Fibroblast of the aortic adventitia (primary cell): ENCODE measurements at places on chromosomes 2 and 18. TPM values are rescaled to one million over a fixed set of nuclear protein-coding genes. Genes with fewer than 3 reads are reported as not detected.

Gene FAM110C
- not detected in 2 replicates for total RNA-seq

Gene ASB18
- not detected in 2 replicates for total RNA-seq

Gene POTEJ
- not detected in 2 replicates for total RNA-seq

Gene SLC9A4
- not detected in 2 replicates for total RNA-seq

Gene ARMC9
- total RNA-seq, result 94.4 and 97.4 TPM in 2 replicates

Gene SH3YL1
- total RNA-seq, result 51.2 and 123 TPM in 2 replicates

Gene MREG
- total RNA-seq, result 2.2 and 2.8 TPM in 2 replicates

Gene EDAR
- not detected in 2 replicates for total RNA-seq

Gene OSGEPL1
- total RNA-seq, result 3.3 and 14.3 TPM in 2 replicates

Gene CWC22
- 31.8 and 38.8 TPM in 2 replicates for total RNA-seq

Gene CAVIN2
- total RNA-seq, result 24.1 and 29.8 TPM in 2 replicates

Gene EVX2
- total RNA-seq, result not detected in 2 replicates

Gene SAG
- total RNA-seq, result not detected in 2 replicates

Gene COBLL1
- total RNA-seq, result 18.4 and 25.3 TPM in 2 replicates

Gene ARHGAP15
- total RNA-seq, result not detected in 2 replicates

Gene PDCL3
- total RNA-seq, result 15.4 and 16.2 TPM in 2 replicates

Gene DQX1
- total RNA-seq, result 0.27 TPM in 1 of 2 replicates, not detected in the other

Gene IL1A
- 0.90 TPM in 1 of 2 replicates, not detected in the other for total RNA-seq

Gene LIMS4
- 4.7 and 6.1 TPM in 2 replicates for total RNA-seq

Gene DCDC2C
- not detected in 2 replicates for total RNA-seq

Gene CTAGE1
- not detected in 2 replicates for total RNA-seq

Gene IMP4
- total RNA-seq, result 59.0 and 66.1 TPM in 2 replicates

Gene CIB4
- not detected in 2 replicates for total RNA-seq

Gene STPG4
- 0.09 TPM in 1 of 2 replicates, not detected in the other for total RNA-seq

Gene GNLY
- total RNA-seq, result not detected in 2 replicates

Gene ACMSD
- not detected in 2 replicates for total RNA-seq

Gene GKN1
- not detected in 2 replicates for total RNA-seq

Gene MCEE
- 8.0 and 18.8 TPM in 2 replicates for total RNA-seq

Gene IL1F10
- total RNA-seq, result not detected in 2 replicates

Gene SIX3
- not detected in 2 replicates for total RNA-seq

Gene CYP27A1
- total RNA-seq, result 10.5 and 42.8 TPM in 2 replicates

Gene CFC1
- total RNA-seq, result not detected in 2 replicates

Gene TOGARAM2
- total RNA-seq, result under 0.01 TPM in 1 of 2 replicates, not detected in the other

Gene VAMP5
- total RNA-seq, result 33.8 and 56.2 TPM in 2 replicates

Gene MBD2
- total RNA-seq, result 11.2 and 34.2 TPM in 2 replicates

Gene EPB41L3
- total RNA-seq, result 28.0 and 37.3 TPM in 2 replicates
